CD4-positive, alpha-beta memory T cell (primary cell): ENCODE measurements at places on chromosomes 2 and 18. TPM values are rescaled to one million over a fixed set of nuclear protein-coding genes. Genes with fewer than 3 reads are reported as not detected.
A peak's percentile ranks its signal among the peaks of the same experiment; 100 is the strongest.

Gene GNAL
- polyA plus RNA-seq: 0.20 TPM

Gene PDE1A
- not detected for polyA plus RNA-seq

DNA sequence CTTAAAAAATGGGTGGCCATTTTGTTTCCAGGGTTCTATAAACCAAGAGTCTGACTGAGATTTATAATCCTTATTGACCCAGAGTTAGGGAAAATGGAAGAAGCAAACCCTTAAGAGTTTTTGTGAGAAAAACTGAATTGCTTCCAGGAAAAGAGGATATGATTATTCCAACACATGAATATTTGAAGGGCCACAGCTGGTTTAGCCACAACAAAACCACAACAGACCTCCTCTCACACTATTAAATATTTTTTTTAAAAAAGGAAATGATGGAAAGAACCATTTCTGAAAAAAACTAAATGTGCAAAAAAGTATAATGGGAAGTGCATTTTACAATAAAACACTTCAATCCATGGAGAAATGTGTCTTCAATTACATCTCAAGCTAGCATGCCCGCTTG is 182.7 kb downstream of the ETAA1 start:
- no peak overlapping the region for H3K4me3 ChIP-seq
- no peaks in the 10 kb centered on the region for H3K27me3 ChIP-seq
- H3K4me1 ChIP-seq: no peaks in the 10 kb centered on the region
- DNase-seq: no peak
- no peaks in the 10 kb centered on the region for H3K36me3 ChIP-seq
- H3K27ac ChIP-seq: no peak overlapping the region

- H3K27ac ChIP-seq: peak overlapping the region; percentile 94
- H3K4me3 ChIP-seq: peak overlapping the region; percentile 84
- H3K36me3 ChIP-seq: no peaks in the 10 kb centered on the region
Measured at GRCh38 chr18:3447068-3447894, 2.7 kb upstream of the TGIF1 start.

DNA sequence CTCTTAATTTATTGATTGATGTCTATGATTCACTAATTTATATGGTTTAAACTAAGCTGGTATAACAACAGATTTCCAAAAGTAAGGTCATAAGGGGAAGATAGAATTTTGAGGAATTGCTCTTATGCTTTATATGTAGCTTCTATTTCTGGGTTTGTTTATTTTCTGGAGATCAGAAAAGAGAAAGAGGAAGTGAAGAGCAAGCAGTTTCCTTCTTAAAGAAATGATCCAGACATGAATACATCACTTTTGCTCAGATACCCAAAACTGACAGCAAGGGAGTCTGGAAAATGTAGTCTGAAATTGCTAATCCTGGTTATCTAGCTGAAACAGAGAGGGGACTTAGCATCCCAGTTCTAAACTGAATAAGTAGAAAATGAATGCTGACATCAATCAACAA is 912.5 kb upstream of the CRIM1 start:
- H3K4me1 ChIP-seq: no peaks in the 10 kb centered on the region
- H3K27ac ChIP-seq: no peak overlapping the region

Gene C2orf78
- polyA plus RNA-seq: not detected

- no peaks in the 10 kb centered on the region for H3K27me3 ChIP-seq
- H3K36me3 ChIP-seq: no peaks in the 10 kb centered on the region
- no peak for DNase-seq
Measured at GRCh38 chr2:65403529-65403915, 28.9 kb downstream of the SPRED2 start.

Gene CSRNP3
- polyA plus RNA-seq: not detected

DNA sequence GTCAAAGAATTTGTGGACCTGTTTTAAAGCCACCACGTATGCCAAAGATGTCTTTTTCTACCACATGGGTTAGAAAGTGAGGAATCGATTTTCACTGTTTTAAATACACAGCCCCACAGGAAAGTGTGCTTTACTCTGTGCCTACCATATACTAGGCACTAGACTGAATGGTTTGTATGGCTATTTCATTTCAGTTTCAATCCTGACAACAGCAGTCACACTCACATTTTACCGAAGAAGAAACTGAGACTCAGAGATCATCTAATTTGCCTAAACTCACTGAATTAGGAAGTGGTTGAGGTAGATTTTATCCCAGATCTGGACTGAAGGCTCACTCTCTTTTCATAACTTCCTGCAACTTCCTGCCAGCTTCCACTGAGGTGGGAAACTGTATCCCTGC is 176.4 kb downstream of the ALK start:
- H3K4me1 ChIP-seq: no peaks in the 10 kb centered on the region
- no peak for DNase-seq
- H3K27ac ChIP-seq: no peak overlapping the region
- H3K4me3 ChIP-seq: no peak overlapping the region

- peak overlapping the region; percentile 34 for H3K4me3 ChIP-seq
- H3K27ac ChIP-seq: peak overlapping the region; percentile 11
- DNase-seq: peak; percentile 64
- H3K27me3 ChIP-seq: no peaks in the 10 kb centered on the region
- H3K4me1 ChIP-seq: peaks cover 87% of the 10 kb centered on the region
Measured at GRCh38 chr18:13612196-13612997, 114.0 kb downstream of the FAM210A start.

DNA sequence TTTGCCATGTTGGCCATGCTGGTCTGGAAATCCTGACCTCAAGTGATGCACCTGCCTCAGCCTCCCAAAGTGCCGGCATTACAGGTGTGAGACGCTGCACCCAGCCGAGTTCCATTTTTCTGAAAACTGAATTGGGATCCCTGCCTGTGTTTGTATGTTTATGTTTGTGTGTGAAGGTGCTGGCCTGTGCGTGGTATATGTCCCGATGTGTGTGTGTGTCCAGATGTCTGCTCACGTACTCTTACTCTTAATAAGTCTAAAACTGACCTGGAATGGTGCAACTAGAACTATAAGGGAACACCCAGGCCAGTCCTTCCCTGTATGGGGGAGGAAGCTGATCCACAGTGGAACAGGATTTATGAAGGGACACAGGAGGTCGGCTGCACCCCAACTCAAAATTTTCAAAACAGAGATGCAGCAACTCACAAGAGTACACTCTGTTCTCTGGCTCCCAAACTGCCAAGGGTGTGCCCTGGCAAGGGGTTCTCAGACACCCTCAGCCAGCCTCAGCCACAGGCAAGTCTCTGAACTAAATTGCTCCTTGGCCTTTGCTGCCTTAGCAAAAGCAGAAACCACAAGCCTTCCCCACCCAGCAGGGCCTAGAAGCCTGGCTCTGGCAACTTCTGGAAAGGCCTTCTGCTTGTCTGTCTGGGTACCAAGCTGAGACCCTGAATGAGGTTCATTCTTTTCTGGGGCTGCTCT is 36.5 kb downstream of the RHOB start:
- no peak for DNase-seq
- no peaks in the 10 kb centered on the region for H3K27me3 ChIP-seq
- no peaks in the 10 kb centered on the region for H3K4me1 ChIP-seq
- no peak overlapping the region for H3K27ac ChIP-seq
- no peaks in the 10 kb centered on the region for H3K36me3 ChIP-seq
- H3K4me3 ChIP-seq: no peak overlapping the region

Gene GTF2A1L
- polyA plus RNA-seq: not detected

DNA sequence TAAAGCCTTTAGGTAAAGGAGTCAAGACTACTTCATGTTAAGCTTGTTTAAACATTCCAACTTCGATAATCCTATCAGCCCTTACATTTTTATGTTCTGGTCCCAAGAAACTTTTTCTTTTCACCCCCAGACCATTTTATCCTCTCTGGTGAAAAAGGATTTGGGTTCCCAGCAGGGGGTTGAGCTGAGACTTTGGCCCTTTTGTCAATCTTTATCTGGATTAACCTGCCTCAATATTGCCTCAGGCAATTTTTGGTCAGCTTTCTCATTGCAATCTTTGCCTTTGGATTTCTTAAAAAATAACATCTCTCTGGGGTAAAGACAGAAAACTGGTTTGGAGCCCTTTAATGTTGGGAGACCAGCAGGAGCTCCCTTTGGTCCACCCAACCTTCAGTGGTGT is 33.9 kb upstream of the CSRNP3 start:
- no peaks in the 10 kb centered on the region for H3K4me1 ChIP-seq
- no peaks in the 10 kb centered on the region for H3K36me3 ChIP-seq
- H3K27me3 ChIP-seq: no peaks in the 10 kb centered on the region
- DNase-seq: no peak

- H3K4me3 ChIP-seq: no peak overlapping the region
- peaks cover 39% of the 10 kb centered on the region for H3K4me1 ChIP-seq
Measured at GRCh38 chr2:30504731-30505130, 57.7 kb downstream of the LCLAT1 start.

DNA sequence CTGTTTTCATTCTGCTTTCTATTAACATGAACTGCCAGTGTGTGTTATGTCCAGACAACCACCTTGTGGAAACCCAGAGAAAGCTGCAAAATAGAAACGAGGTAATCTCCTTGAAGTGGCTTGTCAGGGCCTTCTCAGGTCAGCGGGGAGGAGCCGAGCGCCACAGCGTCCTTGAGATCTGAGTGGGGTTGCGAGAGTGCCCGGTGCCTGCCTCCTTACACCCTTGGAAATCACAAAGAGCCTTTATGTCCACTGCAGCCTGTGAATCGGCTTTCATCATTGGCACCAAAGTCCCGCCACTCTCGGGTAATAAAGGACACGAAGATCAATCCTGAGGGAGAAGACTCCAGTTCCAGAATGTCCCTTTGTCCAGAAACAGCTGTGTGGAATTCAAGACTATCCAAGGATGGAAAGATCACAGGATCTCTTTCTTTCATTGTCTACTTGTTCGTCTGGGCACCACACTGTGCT is 135.2 kb downstream of the HRH4 start:
- no peak overlapping the region for H3K4me3 ChIP-seq
- no peak for DNase-seq

Gene COL6A3
- polyA plus RNA-seq: not detected

Gene ACKR3
- polyA plus RNA-seq: 4.5 TPM

- no peaks in the 10 kb centered on the region for H3K4me1 ChIP-seq
- no peak for DNase-seq
- H3K27me3 ChIP-seq: no peaks in the 10 kb centered on the region
- H3K27ac ChIP-seq: no peak overlapping the region
Measured at GRCh38 chr18:34773961-34774766, 64.1 kb downstream of the DTNA start.

DNA sequence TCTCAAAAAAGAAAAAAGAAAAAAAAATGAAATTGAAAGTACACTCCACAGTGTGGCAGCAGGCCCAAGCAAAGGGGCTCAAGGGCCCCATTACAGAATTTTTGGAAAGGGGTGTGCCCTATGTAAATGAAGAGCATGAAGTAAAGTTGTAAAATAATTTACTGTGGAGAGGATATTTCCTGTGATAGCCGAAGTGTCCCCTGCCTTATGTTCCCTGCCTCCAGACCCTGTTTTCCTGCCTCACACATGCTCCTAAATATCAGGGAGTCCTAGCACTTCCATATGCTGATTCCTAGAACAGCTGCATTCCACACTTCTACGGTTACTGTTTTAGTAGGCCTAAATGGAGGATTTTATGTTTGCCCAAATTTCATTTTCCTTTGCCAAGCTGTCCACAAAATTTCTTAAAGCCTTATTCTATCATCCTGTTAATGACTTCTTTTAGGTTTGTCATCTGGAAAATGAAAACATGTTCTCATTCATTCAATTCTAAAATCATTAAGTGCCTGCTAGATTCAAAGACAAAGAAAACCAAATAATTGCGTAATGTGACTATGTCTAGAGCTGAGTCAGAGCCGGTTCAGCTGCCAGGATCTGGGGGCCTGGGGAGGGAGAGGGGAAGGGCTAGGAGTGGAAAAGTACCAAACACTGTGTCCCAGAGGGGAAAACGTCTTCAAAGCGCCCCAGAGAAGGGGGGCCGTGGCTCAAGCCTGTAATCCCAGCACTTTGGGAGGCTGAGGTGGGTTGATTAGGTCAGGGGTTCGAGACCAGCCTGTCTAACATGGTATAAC is 25.9 kb upstream of the IMPA2 start:
- H3K27me3 ChIP-seq: no peaks in the 10 kb centered on the region
- no peaks in the 10 kb centered on the region for H3K36me3 ChIP-seq
- H3K27ac ChIP-seq: no peak overlapping the region
- no peak overlapping the region for H3K4me3 ChIP-seq

GRCh38 chr2:27212626-27213471 is 781 bp upstream of the SLC5A6 start:
- H3K27ac ChIP-seq: peak overlapping the region; percentile 99
- H3K36me3 ChIP-seq: peaks cover 10% of the 10 kb centered on the region
- no peaks in the 10 kb centered on the region for H3K27me3 ChIP-seq
- peak overlapping the region; percentile 71 for H3K4me3 ChIP-seq
- peaks cover 23% of the 10 kb centered on the region for H3K4me1 ChIP-seq
- no peak for DNase-seq

GRCh38 chr2:72138011-72138881 is 9.4 kb downstream of the CYP26B1 start:
- no peak for DNase-seq
- H3K4me3 ChIP-seq: no peak overlapping the region
- H3K36me3 ChIP-seq: no peaks in the 10 kb centered on the region
- H3K27ac ChIP-seq: no peak overlapping the region
- H3K27me3 ChIP-seq: no peaks in the 10 kb centered on the region
- H3K4me1 ChIP-seq: no peaks in the 10 kb centered on the region

- H3K4me3 ChIP-seq: no peak overlapping the region
- no peaks in the 10 kb centered on the region for H3K36me3 ChIP-seq
- H3K27ac ChIP-seq: no peak overlapping the region
- DNase-seq: no peak
Measured at GRCh38 chr2:177171418-177171865, 41.2 kb upstream of the HNRNPA3 start.

Gene PCARE
- not detected for polyA plus RNA-seq

Gene CYRIA
- 0.18 TPM for polyA plus RNA-seq

Gene RUFY4
- polyA plus RNA-seq: not detected

Gene CRYGA
- not detected for polyA plus RNA-seq

Gene CYBRD1
- 0.59 TPM for polyA plus RNA-seq

DNA sequence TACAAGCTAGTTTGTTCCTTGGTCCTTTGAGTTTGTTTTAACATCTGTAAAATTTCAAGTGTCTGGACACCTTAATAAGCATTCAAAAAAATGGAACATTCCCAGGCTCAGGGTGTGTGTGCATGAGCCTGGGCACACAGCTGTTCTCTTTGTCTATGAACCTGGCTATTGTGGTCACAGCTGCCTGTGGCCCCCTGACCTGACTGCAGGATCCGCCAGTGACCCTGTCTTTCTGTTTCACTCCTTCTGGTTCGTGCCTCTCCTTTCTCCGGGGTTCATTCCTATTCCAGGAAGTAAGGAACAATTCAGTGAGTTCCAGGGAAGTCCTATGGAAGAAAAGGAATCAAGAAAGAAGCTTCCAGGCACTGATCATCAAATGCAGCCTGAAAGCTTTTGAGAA is 35.6 kb downstream of the VWA3B start:
- DNase-seq: no peak
- H3K27ac ChIP-seq: no peak overlapping the region
- no peaks in the 10 kb centered on the region for H3K4me1 ChIP-seq

DNA sequence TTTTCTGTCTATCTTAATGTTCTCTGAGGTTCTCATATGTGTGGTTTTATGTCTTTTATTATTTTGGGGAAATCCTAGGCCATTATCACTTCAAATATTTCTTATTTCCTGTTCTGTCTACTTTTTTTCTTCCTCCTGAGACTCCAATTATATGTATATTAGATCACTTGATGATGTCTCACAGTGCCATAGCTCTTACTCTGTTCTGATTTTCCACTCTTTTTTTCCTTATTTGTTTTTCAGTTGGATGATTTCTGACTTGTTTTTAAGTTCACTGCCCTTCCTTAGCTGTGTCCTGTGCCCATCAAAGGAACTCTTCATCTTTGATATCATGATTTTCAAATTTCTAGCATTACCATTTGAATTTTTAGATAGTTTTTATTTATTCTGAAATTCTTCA is 24.1 kb downstream of the FAM228B start:
- no peak overlapping the region for H3K27ac ChIP-seq
- no peak for DNase-seq
- no peaks in the 10 kb centered on the region for H3K36me3 ChIP-seq

Gene AGAP1
- 1.4 TPM for polyA plus RNA-seq
